Osteoblast (primary cell): ENCODE measurements at places on chromosomes 7 and 10.

GRCh38 chr10:91190876-91191583 lies 29.4 kb upstream of the PCGF5 start:
- DNase-seq: no peak
- no peaks in the 10 kb centered on the region for H3K36me3 ChIP-seq
- H3K27me3 ChIP-seq: no peaks in the 10 kb centered on the region

GRCh38 chr10:28256776-28257175 lies 46.1 kb downstream of the MPP7 start:
- H3K4me1 ChIP-seq: peaks cover 11% of the 10 kb centered on the region
- no peak for DNase-seq
- no peak overlapping the region for H3K4me3 ChIP-seq
- peaks cover 3% of the 10 kb centered on the region for H3K27me3 ChIP-seq
- no peaks in the 10 kb centered on the region for H3K36me3 ChIP-seq

- no peak for DNase-seq
- peaks cover 45% of the 10 kb centered on the region for H3K4me1 ChIP-seq
- H3K4me3 ChIP-seq: no peak overlapping the region
Observed at GRCh38 chr7:120996988-120997345, 8.5 kb downstream of the CPED1 start.

DNA sequence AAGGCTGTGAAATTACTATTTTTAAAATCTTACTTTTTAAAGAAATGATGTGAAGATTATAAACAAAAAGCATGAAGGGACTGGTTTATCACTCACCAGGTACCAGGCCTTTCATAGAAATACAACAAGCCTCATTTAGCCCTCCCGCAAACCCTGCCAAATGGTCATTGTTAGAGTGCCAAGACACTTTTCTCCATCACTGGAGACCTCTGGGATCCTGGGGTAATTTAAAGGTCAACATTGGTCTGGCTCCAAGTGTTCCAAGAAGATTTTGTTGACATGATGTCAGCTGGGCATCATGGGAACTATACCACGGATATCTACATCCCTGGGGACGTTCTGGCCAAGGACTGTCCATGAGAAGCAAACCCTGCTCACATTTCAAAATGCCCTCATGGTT lies 138.0 kb upstream of the FRMD4A start:
- peaks cover 12% of the 10 kb centered on the region for H3K27me3 ChIP-seq
- peaks cover 6% of the 10 kb centered on the region for H3K4me1 ChIP-seq
- no peak overlapping the region for H3K4me3 ChIP-seq

DNA sequence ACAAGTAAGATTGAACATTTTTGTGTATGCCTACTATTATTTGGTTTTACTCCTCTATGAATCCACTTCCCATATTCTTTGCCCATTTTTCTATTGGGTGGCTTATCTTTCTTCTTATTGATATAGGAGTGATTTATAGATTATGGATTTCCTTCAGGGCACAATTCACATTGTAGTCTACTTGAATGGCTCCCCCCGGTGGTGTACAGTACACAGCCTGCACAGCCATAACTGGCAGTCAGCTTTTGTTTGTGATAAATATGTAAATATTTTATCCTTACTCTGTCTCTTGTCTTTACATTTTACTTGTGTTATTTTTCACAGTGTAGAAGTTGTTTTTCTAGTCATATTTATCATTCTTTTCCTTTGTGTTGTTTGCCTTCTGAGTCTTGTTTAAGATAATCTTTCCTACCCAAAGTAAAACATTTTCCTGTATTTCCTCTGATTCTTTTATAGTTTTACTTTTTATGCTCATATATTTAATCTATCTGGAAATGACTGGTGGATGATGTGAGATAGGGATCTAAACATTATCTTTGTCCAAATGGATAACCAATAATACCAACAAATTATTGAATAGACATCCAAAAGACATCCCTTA lies 23.9 kb upstream of the CALD1 start:
- H3K36me3 ChIP-seq: no peaks in the 10 kb centered on the region
- DNase-seq: peak; percentile 50
- peaks cover 5% of the 10 kb centered on the region for H3K4me1 ChIP-seq
- no peak overlapping the region for H3K4me3 ChIP-seq
- peak overlapping the region; percentile 34 for H3K27ac ChIP-seq

- no peaks in the 10 kb centered on the region for H3K27me3 ChIP-seq
- no peaks in the 10 kb centered on the region for H3K36me3 ChIP-seq
- no peak overlapping the region for H3K27ac ChIP-seq
- H3K4me1 ChIP-seq: no peaks in the 10 kb centered on the region
Observed at GRCh38 chr10:52644373-52645186, 128.0 kb downstream of the MBL2 start.

GRCh38 chr7:112547916-112548315 lies 67.1 kb downstream of the LSMEM1 start:
- no peaks in the 10 kb centered on the region for H3K36me3 ChIP-seq
- no peaks in the 10 kb centered on the region for H3K27me3 ChIP-seq
- DNase-seq: no peak
- no peak overlapping the region for H3K4me3 ChIP-seq
- no peaks in the 10 kb centered on the region for H3K4me1 ChIP-seq

DNA sequence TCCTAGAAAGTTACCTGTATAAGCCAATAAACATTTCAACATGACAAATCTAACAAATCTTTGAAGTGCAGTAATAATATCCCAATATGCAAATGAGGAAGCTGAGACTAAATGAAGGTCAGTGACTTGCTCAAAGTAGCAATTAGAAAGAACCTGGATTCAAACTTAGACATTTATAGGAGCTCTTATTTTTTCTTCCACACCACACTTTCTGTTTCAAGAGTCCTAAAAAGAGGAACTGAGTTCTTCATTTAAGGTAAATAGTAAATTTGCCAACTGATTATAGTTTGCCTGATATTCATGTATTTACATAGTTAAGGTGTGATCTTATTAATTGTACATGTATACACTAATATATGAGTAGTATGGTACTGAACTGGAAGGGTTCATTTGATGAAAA lies 44.0 kb downstream of the KLHDC10 start:
- H3K4me3 ChIP-seq: no peak overlapping the region
- H3K27ac ChIP-seq: no peak overlapping the region
- no peak for DNase-seq

DNA sequence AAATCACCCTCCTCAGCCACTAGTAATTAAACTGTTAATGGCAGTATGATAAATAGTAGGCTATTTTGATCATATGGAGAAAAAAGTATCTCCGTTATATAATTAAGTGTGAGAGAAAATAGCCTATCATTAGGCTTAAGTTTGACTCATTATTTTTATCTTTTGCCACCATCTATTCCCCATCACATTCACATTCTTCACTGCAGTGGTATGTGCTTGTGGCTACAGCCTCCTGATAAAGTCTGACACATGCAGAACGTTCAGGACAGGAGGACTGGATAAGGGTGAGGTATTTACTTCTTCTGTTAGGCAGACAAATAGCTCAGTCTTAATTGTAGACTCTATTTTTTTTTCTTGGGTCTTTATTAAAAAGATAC lies 5.8 kb downstream of the NEBL start:
- H3K27me3 ChIP-seq: no peaks in the 10 kb centered on the region
- H3K4me3 ChIP-seq: no peak overlapping the region
- H3K27ac ChIP-seq: no peak overlapping the region

GRCh38 chr10:132484922-132485321 lies 52.7 kb upstream of the INPP5A start:
- DNase-seq: no peak
- no peaks in the 10 kb centered on the region for H3K36me3 ChIP-seq
- H3K27ac ChIP-seq: no peak overlapping the region
- H3K27me3 ChIP-seq: peaks cover 22% of the 10 kb centered on the region

DNA sequence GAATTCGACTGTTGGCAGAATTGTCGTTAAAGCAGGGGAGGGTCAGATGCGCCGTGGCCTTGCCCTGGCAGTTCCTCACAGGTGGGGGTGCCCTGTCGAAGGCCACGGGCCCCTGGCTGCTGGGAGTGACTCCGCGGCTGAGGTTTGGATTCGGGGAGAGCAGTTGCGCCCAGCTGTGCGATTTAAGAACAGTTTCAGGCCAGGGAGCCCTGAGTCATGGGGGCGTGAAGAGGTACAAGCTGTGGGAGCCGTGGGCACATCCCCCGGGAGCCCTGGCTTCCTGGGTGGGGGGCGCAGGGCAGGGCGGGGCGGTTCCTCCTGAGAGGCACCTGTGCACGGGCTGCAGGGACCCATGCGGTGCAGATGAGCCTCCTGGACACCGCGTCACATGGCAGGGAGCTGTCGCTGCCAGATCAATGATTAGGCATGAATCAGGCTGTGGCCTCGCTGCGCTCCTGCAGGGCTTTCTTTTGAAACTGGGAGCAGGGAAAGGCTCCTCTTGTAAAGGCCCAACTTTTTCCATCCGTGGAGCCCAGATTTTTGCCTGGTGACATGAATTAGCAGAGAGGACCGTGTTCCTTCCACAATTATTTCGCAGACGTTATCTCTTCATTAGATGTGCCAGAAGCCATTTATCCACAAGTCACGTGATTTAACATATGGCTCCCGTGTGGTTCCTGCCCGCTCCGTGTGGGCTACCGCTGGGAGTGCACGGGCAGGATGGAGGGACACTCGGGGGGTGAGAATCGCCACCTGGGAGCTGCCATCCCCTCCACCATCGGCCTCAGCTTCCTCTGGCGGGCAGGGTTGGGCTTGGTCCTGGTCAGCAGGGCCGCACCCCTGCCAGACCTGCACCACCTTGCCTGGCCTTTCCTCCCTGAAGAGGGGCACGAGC lies 918 bp downstream of the PWWP2B start:
- no peaks in the 10 kb centered on the region for H3K36me3 ChIP-seq
- peak; percentile 99 for DNase-seq
- H3K27ac ChIP-seq: peak overlapping the region; percentile 60
- peaks cover 7% of the 10 kb centered on the region for H3K4me1 ChIP-seq
- H3K4me3 ChIP-seq: peak overlapping the region; percentile 72

DNA sequence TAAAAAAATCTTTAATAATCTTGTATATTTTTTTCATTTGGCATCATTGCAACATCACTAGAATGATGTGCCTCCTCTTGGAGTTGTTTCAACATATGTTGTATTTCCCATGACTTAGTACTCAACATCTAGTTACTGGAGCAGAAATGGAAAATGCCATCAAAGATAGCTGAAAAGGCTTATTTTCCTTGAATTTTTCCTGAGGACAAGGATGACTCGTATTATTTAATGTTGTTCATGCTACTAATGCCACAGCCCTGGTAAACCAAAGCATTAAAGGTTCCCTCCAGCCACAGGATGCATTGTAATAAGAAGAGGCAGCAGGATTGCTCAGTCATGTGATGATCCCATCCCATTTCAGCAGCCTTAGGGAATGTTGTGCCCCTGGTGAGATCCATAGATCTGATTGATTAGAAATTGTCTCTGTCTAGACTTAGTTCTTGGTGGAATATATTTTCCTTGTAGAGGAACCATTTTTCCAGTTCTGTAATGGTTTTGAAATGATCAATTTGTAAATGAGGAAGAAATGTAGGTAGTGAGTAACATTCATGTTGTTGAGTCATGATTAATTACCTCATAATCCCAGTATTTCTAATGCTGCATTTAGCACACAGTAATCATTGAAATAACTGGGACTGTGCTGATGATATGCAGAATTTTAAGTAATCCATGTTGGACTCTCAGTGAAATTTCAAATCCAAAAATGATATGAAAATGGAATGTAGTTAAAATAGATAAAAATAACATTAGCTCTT lies 91.3 kb upstream of the SMIM30 start:
- no peak overlapping the region for H3K27ac ChIP-seq
- H3K27me3 ChIP-seq: no peaks in the 10 kb centered on the region
- no peak for DNase-seq
- H3K36me3 ChIP-seq: no peaks in the 10 kb centered on the region
- H3K4me1 ChIP-seq: no peaks in the 10 kb centered on the region

- no peaks in the 10 kb centered on the region for H3K27me3 ChIP-seq
- H3K36me3 ChIP-seq: peaks cover 19% of the 10 kb centered on the region
- H3K27ac ChIP-seq: peak overlapping the region; percentile 53
Observed at GRCh38 chr7:92725161-92725925, 111.0 kb downstream of the CDK6 start.

DNA sequence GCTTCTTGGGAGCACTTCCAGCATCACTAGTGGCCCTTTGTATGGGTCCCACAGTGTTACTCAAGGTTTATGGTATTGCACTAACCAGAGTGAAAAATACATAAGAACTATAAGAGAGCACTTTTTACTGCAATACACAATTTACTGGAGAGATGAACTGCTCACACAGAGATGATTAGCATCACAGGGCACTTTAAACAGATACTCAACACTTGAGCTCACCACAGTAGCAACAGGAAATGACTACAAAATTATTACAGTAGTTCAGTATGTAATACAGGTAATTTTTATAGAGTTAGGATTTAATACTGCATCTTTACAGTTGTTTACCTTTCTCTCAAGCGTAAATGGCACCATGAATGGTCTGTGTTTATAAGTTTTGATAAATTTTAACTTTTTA lies 68.2 kb upstream of the CDK1 start:
- H3K27ac ChIP-seq: no peak overlapping the region
- peaks cover 3% of the 10 kb centered on the region for H3K27me3 ChIP-seq
- H3K4me3 ChIP-seq: no peak overlapping the region

- no peak overlapping the region for H3K4me3 ChIP-seq
- H3K36me3 ChIP-seq: no peaks in the 10 kb centered on the region
- H3K4me1 ChIP-seq: no peaks in the 10 kb centered on the region
- H3K27ac ChIP-seq: no peak overlapping the region
- DNase-seq: no peak
Observed at GRCh38 chr7:133625046-133625445, 372.2 kb downstream of the EXOC4 start.

GRCh38 chr10:132187430-132188138 lies 836 bp downstream of the DPYSL4 start:
- H3K27me3 ChIP-seq: peaks cover 47% of the 10 kb centered on the region
- no peak overlapping the region for H3K27ac ChIP-seq
- peak overlapping the region; percentile 58 for H3K4me3 ChIP-seq
- peak; percentile 94 for DNase-seq

DNA sequence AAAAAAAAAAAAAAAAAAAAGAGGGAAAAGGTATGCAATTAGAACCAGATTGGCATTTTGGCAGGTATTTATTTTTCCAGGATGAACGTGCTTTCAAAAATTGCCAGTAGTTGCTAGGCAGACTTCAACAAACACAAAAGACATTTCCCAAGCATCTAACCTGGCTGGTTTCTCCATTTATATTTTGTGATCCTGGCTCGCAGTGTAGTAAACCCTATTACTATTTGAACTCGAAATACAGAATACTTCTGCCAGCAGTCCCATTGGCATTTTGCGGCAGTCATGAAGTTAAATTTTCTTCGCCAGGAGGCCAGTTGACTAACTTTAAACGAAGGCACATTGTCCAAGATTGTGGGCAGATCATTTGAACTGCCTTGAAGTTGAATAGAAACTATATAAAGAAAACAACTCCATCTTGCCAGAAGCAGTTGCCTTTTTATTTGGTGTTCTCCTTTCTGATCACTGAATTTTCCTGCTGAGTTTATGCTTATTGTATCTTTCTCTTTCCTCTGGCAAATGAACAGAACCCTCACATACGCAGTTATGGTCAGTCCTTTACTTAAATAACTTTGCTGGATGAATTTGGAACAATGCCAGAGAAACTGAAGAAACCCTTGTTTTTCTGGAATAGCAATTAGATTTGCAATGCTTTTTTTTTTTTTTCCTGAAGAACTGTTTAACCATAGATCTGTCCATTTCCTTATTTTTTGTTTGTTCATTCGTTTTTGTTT lies 132.9 kb downstream of the BICC1 start:
- H3K4me3 ChIP-seq: no peak overlapping the region
- H3K36me3 ChIP-seq: peaks cover 13% of the 10 kb centered on the region
- no peak for DNase-seq
- H3K27me3 ChIP-seq: no peaks in the 10 kb centered on the region
- peaks cover 72% of the 10 kb centered on the region for H3K4me1 ChIP-seq
